ENCODE measurements at places on chromosomes 2 and 18.

GRCh38 chr2:6881046-6881445 is 3.5 kb downstream of the RSAD2 start:
- DNase-seq, result no peak

- no peak for DNase-seq
Measured at GRCh38 chr2:44616667-44617155, 255.0 kb downstream of the CAMKMT start.

- DNase-seq, result no peak
Measured at GRCh38 chr2:233085037-233085838, 25.1 kb downstream of the INPP5D start.

DNA sequence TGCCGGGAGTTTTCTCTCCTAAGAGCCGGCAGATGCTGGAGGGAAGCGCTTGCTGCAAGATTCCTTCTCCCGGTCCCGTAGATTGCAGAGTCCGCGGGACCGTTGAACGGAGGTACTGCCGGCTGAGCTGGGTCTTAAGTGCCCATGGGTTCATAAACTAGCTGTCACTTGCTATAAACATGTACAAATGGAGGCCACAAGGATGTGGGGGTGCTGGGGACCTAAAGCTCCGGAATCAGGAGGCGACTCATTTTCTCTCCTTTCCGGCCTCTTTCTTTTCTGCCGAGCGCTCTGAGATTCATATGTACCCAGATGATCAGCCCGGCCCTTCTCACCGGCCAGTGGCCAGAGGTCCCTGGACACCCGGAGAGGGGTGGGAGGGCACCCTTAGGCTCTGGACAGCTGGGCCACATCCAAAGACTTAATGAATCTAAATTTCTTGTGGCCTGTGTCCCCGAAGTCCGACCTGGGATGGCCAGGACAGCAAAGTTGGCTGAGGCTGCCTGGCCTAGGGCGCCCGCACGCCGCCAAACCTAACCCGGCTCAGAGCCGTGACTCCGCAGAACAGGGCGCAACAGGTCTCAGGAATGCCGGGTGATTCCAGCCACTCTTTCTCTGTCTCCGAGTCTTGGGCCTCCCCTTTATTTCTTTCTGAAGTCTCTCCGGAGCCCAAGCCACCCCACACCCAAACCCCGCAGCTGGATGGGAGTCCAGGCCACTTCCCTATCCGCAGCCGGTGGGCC is 2.4 kb upstream of the PAX3 start:
- no peak for DNase-seq

DNA sequence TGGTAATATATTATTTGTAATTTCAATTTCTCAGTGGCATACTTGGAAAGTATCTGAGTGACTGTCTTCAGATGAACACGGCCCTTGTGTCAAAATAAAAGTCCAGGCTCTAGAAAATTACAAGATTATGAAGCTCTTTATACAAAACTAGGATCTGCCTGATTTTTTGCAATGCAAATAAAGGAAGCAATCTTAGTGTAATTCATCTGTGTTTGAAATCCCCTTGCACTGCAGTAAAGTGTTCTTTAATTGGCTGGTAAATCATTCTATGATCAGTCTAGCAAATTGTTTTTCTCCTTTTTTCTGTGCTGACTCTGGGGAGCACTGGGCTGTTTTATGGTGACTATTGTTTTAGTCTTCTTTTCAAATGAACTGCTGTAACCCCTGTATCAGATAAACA is 1039.0 kb downstream of the SOCS6 start:
- no peak for DNase-seq

DNA sequence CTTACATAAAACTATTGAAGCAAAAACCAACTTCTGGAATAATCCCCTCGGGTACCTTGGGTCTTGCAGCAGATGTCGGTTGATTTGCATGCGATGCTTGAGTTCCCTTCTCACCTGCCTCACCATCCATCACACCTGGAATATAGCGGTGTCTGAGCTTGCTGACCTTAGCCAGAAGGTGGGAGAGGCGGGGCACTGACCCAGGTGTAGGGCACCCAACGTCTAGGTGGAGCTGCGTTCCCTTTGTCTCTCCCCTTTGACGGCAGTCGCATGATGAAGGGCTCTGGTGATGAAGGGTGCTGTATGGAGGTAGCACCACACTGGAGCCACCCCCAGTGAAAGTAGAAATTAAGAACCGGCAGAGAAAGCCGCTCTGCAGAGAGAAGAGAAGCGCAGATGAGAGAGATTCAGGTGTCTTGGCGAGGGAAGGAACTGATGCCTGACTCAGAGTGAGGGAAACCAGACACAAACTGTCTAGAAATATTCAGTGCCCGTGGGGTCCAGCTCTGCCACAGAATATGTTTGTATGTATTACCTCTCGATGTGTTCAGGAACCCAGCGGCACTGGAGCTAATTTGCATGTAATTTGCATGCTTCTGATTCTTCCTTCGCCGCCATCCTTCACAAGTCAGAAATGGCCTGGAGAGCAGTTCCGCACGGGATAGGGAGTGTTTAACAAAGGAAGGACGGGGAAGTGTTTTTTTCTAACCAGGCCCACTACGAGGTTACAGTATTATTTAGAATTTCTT is 19.4 kb upstream of the MBP start:
- DNase-seq, result no peak

DNA sequence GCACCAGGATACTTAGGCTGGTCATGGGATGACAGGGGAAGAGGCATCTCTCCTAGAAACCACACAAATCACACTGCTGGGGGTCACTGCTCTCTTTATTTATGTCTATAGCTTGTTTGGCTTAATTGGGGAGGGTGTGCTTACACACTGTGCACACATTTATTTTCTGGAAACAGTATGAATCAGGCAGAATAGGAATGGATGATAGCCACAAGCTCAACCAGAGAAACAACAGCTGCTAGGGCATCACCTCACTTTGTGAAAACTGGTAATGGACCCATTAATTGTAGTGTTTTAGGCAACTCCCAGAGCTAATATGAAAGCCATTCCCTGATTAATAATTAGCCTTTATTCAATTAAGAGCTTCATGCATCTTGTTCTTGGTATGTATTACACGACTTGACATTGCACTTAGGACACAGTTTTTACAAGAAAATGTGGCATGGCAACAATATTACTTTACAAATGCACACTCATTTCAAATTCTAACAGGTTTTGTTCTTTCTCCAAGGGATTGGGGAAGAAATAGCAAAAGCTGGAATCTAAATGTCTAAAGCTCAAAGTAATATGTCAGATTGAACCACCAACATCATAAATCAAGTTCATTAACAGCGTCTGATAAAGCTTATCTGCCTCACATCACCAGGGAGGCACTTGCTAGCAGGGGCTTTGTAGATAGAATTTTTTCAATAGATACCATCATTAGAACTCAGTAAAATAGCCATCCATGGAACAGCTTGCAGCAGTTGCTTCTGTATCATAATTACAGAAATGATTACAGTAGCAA is 361.9 kb upstream of the FSHR start:
- no peak for DNase-seq

All from non-pigmented ciliary epithelial cell (primary cell).